ENCODE measurements at places on chromosomes 3 and 15.

DNA sequence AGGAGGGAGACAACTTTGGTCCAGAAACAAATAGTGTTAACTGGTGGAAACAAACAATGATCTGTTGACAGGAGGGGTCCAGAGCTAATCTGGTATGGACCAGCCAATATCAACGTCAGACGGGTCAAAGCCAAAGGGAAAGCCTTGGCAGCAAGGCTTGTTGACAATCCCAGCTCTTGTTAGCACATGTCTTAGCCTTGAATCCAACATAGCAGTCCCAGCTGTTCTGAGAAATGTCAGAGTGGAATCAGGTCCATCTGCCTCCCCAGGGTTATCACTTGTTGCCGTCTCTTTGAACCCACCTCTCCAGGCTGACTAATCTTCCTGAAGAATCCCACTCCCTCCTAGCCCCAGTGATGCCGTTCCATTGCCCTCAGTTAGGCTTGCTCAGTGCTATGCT, 404.6 kb upstream of the MCTP2 start:
- DNase-seq: no peak

- no peak for DNase-seq
Measured at GRCh38 chr15:92817339-92817886, 82.7 kb upstream of the CHD2 start.

DNA sequence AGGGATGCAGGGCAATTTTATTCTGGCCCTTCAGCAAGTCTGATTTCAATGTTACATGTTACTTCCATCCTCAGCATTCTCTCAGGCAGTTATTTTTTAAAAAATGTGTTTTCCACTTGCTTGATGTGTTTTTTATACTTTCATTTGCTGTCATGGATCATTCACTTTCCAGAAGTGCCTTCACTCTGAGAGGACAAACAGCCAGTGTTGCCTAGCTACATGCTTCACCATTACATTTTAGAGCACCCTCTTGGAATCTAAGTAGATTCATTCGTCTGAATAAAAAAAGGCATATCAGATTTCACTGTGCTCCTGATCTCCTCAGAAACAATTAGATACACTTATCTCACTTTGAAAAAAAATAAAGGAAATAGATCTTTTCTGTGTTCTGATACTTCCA, 93.6 kb upstream of the POU1F1 start:
- no peak for DNase-seq

GRCh38 chr3:36648241-36649034, 115.9 kb downstream of the DCLK3 start:
- peak; percentile 64 for DNase-seq

GRCh38 chr3:96712792-96713191, 101.6 kb upstream of the EPHA6 start:
- DNase-seq: no peak

Data from Panc1 (cell line).